WERI-Rb-1 (cell line): ENCODE measurements at places on chromosomes 16 and 17.

DNA sequence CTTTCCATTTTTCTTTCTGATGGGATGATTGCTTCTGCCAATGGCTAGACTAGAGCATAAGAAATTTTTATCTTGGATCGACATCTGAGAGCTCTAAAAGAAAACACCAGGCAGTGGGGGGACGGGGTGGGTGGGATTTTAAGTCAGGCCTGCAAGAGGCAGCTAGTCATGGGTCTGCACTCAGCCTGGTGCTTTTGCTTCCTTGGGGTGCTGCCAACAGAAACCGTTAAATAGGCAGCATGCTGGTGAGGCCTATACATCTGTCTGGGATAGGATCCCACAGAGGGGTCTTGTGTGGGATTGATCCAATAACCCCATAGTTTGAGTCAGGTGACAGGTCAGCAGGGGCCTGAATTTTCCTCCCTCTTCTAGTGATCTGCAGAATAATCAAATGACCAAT, 26.9 kb downstream of the ZNRF1 start:
- DNase-seq, result no peak

GRCh38 chr17:29149431-29150064, 30.6 kb downstream of the MYO18A start:
- DNase-seq, result no peak

DNA sequence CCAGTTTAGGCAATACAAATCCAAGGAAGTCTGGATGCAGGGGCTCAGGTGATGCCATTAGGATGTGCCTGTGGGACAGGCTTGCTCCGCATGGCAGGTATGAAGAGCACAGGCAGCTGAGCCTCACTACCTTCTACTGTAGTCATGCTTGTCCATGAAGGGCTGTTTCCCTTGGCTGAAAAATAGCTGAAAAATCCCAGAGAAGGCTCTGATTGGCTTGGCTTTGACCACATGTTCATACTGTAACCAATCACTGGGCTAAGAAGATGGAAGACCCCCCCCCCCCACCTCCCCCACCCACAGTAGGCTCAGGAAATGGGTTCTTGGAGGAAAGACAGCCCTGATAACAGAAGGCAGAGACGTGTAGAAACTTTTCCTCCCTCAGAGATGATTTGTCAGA, 66.5 kb upstream of the LGALS9 start:
- no peak for DNase-seq

- no peak for DNase-seq
These were observed 101.6 kb upstream of the TOB1 start for GRCh38 chr17:50967795-50968194.

DNA sequence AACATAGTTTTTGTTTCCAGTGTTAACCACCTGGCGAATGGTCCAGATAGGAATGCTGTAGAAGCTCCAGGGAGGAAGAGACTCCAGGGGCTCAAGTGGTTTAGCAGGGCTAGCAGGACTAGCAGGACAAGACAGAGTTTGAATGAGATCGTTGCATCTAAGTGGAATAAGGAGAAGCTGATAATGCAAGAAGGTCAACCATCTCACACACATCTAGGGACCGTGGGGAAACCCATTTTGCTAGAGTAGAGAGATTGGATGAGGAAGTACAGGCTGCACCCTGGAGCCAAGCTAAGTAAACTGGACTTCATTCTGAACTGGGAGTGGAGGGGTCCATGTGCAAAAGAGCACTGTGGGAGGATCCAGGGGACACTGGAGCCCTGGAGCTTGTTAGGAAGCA, 86.1 kb upstream of the HSBP1 start:
- DNase-seq, result no peak

- no peak for DNase-seq
These were observed 331.9 kb downstream of the SEC14L1 start for GRCh38 chr17:77472468-77473310.

DNA sequence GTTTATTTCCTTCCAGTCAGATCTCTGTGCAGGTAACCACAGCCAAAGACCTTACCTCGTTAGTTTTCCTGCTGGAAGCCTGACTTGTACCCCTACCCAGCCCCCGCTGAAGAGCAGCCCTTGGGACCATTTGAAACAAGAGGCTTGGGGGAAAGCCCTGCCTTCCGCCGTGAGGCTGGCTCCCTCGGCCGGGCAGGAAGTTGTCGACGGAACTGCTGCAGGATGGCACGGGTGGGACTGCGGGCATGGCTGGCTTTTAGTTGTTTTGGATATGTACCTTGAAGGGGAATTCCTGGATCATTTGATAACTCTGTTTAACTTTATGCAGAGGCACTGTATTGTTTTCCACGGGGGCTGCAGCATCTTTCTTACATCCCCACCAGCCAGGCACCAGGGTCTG, 49.0 kb upstream of the ENDOV start:
- DNase-seq, result no peak

- no peak for DNase-seq
These were observed 47.7 kb downstream of the ZFHX3 start for GRCh38 chr16:73000020-73000906.
